ENCODE measurements at places on chromosomes 7 and 10. TPM values are rescaled to one million over a fixed set of nuclear protein-coding genes. Genes with fewer than 3 reads are reported as not detected.
A peak's percentile ranks its signal among the peaks of the same experiment; 100 is the strongest.

The ANK3 gene
- 54.1 TPM for total RNA-seq

The CACNB2 gene
- total RNA-seq, result 3.4 TPM

The SPDYE2B gene
- total RNA-seq, result not detected

The FAM25G gene
- not detected for total RNA-seq

DNA sequence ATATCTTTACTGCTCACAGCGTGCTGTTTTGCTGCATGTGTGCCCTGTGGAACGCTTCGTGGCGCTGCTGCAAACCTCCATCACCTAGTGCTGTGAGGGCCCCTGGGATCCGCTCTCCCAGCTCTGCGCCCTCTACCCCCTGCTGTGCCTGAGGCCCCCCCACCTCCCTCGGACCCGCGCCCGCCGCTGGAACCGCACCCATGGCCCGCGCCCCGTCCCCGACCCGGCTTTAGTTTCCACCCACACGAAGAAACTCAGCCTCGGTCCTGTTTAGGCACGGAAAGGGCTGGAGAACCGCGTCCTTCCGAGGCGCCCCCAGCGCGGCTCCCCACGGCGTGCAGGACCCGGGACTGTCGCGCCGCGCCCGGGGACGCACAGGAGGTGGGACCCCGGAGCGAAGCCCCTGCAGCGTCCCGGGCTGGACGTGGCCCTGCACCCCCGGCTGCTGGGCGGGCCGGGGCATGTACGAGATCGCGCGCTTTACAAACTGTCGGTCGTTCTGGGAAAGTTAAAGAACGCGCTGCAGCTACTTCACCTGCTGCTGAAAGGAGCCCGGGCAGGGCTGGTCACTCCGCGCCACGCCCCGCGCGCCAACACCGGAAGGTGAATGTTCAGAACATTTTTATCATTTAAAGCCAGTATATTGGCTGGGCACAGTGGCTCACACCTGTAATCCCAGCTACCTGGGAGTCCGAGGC is 54.3 kb downstream of the BMS1 start:
- DNase-seq, result no peak

GRCh38 chr10:75400771-75401568 is 594 bp downstream of the ZNF503 start:
- peak; percentile 72 for DNase-seq

GRCh38 chr10:35536789-35537188 is 68.4 kb upstream of the GJD4 start:
- no peak for DNase-seq

GRCh38 chr7:23246555-23246954 is at the start of gene GPNMB:
Gene GPNMB (plus strand): TSS chr7:23246775. CDS start chr7:23246858, 83 bp downstream.
- DNase-seq, result no peak

DNA sequence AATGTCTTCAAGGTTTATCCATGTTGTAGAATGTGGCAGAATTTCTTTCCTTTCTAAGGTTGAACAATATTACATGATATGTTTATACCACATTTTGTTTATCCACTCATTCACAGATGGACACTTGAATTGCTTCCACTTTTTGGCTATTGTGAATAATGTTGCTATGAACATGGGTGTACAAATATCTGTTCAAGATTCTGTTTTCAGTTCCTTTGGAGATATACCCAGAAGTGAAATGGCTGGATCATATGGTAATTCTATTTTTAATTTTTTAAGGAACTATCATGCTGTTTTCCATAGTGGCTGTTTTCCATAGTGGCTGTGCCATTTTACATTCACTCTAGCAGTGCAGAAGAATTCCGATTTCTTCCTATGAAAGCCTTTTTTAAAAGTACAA is 194.7 kb upstream of the GRB10 start:
- no peak for DNase-seq

All from neural progenitor cell (in vitro differentiated cells).